ENCODE measurements at places on chromosomes 12 and 14. TPM values are rescaled to one million over a fixed set of nuclear protein-coding genes. Genes with fewer than 3 reads are reported as not detected.

CLEC7A gene
- not detected for total RNA-seq

KRT81 gene
- total RNA-seq = 3,705 TPM

LMNTD1 gene
- total RNA-seq = not detected

EVL gene
- 23.4 TPM for total RNA-seq

FAM90A1 gene
- 0.14 TPM for total RNA-seq

TGFB3 gene
- 0.63 TPM for total RNA-seq

HOXC12 gene
- total RNA-seq = not detected

LRFN5 gene
- total RNA-seq = not detected

PLD4 gene
- 0.17 TPM for total RNA-seq

KCNC2 gene
- not detected for total RNA-seq

KLRK1 gene
- not detected for total RNA-seq

MORN3 gene
- 0.23 TPM for total RNA-seq

GZMH gene
- not detected for total RNA-seq

PTCSC3 gene
- not detected for total RNA-seq

KLRG1 gene
- total RNA-seq = 2.3 TPM

FAM181A gene
- not detected for total RNA-seq

All from A549 treated with DMSO at 1 μM for 4 hours (cell line).